Right ventricle myocardium superior (tissue), 1 donor: ENCODE measurements at places on chromosomes 2 and 18. TPM values are rescaled to one million over a fixed set of nuclear protein-coding genes. Genes with fewer than 3 reads are reported as not detected.
A peak's percentile ranks its signal among the peaks of the same experiment; 100 is the strongest.

- DNase-seq, result no peak
Observed at GRCh38 chr18:9927392-9928063, 13.7 kb downstream of the VAPA start.

DNA sequence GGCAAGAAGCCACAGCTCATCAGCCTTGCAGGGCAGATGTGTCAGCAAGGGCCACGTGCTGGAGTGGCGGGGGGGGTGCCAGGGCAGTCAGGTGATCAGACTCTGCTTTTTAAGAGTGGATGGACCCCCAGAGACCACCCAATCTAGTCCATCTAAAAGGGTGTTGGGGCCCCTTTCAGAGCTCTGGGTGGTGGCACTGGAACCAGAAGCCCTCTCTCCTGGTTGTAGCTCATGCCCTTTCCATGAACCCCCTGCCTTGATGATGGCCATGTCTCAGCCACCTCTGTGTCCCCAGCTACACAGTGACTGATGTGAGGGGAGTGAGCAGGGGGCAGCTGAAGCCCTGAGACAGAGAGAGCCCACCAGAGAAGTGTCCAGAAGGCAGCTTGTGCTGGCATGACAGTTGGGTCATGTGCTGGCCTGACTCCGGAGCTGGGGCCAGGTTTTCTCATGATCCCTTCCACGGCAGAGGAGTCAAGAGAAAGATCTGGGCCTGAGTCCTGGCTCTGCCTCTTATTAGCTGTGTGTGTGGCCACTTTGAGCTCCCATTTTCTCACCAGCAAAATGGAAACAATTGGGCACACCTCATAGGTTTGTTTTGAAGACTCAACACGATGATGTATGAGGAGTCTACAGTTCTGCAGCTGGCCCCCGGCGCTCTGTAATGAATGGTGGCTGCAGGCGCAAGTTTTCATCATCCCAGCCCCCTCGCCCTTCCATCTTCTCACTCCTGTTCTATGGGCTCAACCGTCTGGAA is 195.7 kb downstream of the ZFP36L2 start:
- no peak for DNase-seq

GRCh38 chr2:108364676-108365297 is 13.0 kb upstream of the SULT1C4 start:
- no peak for DNase-seq

DNA sequence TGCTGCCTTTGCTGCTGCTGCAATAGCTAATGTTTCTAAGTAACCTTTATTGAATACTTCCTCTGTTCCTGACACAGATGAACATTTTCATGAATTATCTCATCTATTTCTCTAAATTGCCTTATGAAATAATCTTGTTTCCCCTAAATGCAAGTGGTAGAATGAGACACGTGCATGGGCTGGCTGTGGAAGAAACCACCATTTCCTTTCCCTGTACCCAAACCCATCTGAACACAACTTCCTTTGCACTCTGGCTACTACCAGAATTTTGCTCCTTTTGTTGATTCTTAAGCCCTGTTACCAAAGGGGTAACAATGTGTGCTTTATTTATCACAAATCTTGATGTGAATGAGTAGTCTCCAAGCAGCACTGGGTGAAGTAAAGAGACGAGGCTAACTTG is 29.2 kb downstream of the AKAIN1 start:
- DNase-seq, result no peak

DNA sequence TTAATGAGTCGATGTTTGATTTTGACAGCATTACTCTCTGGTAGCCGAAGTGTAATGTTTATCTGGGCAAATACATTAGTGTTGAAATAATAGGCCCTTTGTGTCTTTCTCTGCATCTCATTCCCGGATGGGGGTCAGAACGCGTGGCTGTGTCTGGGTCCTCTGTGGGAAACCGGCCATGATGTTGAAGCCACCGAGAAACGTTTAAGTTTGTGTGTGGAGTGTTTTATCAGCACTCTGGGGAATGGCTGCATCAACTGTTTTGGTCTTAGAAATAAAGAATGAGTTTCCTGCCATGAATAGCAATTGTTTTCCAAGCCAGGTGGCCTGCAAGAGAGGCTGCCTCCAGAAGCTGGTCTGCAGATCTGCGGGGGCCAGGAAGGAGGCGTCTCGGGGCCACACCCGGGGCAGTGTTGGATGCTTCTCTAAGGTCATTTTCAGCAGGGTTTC is 69.7 kb downstream of the RNF144A start:
- no peak for DNase-seq

DNA sequence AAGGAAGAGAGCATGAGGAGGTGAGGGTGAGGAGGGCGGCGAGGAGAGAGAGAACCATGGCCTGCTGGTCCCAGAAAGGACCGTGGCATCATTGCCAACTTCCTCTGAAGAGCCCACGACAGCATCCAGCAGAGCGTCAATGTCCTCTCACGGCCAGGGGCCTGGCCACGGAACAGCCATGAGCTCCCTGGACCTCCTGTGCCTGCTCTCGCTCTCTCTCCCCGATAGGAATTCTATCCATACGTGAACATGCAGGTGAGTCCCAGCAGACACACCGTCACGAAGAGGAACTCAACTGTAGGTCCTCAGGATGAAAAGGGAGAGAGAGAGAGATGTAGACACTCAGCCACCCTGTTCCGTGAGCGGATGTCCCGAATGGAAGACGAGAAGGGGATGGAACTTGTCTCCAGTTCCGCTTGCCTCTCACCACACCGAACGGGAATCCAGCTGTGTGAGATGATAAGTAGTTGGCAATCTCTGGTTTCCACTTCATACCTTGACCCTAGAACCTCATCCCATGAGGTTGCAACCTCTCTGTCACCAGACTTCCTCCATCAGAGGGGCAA is 107.6 kb downstream of the TNS1 start:
- DNase-seq, result no peak

GRCh38 chr18:2978208-2978607 is 34.7 kb downstream of the LPIN2 start:
- DNase-seq, result no peak

GRCh38 chr18:34604591-34604990 is 105.5 kb upstream of the DTNA start:
- DNase-seq, result no peak

DNA sequence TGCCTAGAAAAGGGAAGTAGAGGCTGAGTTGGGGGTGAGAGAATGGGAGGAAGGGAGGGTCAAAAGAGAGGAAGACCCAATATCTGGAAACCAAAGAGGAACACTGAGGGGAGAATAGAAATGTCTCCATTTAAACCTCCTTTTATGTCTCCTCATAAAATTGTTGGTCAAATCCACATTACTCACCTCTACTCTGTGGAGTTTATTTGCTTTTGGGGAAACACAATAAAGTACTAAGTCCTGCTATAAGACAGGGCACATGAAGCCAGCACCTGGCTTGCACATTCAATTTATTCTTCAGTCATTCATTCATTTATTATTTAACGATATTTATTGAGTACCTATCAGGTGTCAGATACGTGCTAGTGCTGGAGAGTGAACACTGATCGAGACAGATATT is 60.3 kb upstream of the NFE2L2 start:
- DNase-seq, result no peak

- no peak for DNase-seq
Observed at GRCh38 chr2:64605026-64605471, 48.7 kb downstream of the SERTAD2 start.

DNA sequence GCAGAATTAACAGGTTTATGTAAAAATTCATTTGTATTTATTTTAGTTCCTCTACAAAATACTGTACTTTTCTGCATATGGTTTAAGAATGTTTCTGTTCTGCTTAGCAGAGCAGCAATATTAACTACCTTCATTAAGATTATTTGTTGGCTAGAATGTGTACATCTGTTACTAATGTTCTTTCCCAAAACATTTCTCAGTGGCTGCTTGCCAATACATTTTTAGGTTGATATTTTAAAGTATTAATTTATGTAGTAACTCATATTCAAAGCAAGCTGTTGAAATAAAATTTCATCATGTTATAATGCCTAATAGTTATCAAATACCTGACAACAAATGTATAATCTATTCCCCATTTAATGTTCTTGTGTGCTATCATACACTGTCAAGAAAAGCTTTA is 40.3 kb downstream of the PRKD3 start:
- no peak for DNase-seq

DNA sequence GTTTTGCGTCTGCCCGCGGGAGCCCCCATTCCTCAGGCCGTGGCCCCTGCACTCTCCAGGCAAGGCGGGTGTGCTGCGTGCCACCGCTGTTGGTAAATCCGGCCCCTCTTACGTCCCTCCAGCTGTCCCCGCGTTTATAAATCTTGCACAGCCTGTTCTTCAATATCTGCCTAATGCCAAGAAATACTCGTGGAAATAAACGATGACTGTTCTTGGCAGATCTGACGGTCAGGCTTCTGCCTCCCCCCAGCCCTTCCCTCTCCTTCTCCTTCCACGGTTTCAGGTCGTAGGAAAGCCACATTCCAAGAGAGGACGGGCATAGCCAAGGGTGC is 20.5 kb downstream of the ODC1 start:
- no peak for DNase-seq

DNA sequence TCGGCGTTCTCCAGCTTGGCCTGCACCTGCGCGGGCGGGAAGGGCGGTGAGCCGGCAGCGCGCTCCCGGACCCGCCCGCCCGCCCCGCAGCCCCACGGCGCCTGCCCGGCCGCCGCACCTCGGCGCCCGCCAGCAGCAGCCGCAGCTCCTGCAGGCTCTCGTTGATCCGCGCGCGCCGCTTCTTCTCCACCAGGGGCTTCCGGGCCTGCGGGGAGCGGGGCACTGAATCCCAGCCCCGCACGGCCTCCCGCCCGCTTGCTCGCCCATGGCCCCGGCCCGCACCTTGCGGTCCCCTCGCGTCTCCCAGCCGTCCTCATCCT is 335 bp downstream of the HES6 start:
- DNase-seq, result no peak

- DNase-seq, result no peak
Observed at GRCh38 chr18:32934201-32934600, 161.4 kb upstream of the KLHL14 start.

DNA sequence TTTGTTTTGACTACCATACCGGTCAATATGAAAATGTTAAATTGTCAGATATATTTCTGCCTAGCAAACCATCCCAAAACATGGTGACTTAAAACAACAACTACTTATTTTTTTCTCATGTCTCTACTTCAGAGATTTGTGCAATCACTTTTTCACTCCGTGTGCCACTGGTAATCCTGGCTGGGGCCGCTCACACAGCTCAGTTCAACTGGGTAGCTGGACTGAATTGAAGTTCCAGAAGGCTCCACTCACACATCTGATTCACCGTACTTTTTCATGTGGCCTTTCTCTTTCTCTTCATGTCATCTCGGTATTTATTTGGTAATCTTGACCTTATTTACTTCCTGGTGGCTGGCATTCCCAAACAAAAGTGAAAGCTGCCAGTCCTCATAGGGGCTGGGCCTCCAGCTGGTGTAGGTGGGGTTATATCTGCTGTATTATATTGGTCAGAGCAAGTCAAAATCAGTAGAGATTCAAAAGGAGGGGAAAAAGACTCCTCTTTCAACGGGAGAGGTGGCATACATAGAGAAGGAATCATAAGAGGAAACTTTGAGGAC is 513.9 kb upstream of the NXPH2 start:
- no peak for DNase-seq

GRCh38 chr2:127510073-127510472 is 16.2 kb downstream of the IWS1 start:
- no peak for DNase-seq

DNA sequence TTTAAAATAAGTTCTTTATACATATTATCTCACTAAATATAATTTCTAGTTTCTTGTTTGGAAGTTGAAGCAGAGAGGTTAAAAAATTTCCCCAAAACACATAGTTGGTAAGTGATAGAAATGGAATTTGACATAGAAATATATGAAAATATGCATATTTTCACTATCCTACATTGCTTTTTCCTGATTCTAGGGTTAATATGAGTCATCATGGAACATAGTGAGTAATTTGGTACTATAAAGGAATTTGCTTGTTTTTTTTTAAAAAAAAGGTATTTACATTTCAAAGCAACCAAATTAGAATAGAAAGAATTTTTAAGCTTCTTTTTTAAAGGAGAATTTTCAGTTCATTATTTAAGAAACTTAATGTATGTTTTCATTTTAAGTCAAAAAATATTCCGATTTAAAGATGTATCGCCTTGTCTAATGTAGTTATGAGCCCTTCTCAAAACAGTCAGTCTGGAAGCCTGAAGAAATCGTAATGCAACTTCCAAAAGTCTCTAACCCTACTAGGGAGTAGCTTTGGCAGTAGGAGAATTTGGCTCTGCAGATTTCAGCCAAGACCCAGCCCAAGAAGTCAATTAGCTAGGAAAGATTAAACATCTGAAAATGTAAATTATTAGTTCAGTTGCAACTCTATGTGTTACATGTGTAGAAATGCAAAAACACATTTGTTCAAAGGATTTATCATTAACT is 147.3 kb downstream of the RDH14 start:
- DNase-seq, result no peak

DNA sequence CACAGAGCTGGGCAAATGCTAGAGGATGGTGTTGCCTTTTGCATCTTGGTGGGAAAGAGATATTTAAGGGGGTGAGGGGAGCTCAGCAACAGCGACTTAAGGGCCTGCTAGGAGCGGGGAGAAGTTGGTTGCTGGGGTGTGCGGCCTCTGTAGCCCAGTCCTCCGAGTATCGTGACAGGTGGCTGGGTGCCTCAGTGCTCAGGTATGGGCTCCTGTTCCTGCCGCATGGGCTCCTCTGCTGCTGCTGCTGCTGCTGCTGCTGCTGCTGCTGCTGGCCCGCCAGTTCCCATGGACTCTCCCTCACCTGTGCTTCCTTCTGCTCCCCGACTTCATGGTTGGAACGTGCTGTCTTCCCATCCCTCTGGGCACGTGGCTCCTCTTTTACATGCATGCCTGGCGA is 22.0 kb downstream of the AGAP1 start:
- DNase-seq, result no peak

DNA sequence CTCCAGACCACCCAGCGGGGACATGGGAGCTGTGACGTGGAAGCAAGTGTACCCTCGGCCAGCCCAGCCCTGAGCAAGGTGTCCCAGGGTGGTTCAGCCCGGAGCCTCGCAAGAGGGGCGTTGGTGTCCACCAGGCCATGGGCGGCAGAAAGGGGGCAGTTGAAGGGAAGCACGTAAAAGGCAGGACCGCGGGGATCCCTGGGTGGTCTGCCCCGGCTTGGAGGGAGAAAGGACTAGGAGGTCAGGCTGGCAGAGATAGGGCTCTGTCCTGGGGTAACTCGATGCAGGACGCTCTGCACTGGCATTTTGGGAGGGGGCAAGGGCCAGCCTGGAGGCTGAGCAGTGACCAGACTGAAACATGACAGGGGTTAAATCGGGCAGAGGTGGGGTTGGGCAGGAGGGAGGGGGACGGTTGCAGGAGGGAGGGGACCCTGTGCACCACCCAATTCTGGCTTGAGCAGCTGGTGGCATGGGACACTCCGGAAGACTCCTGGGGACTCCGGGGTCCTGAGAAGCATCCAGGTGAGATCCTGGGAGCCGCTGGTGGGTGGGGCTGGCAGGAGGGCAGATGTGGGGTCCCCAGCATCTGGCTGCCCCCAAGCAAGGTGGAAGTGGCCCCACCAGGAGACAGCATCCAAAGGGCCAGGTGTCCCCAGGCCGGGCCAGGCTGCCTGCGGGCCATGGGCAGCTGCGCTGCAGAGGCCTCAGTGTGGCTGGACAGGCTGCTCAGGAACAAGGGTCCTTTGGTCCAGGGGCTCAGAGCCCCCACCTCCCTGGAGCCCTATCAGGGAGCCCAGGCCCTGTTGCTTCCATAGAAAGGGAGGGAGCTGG is 46.8 kb upstream of the GPC1 start:
- peak; percentile 33 for DNase-seq

The ZSWIM2 gene
- total RNA-seq, result not detected

The CXCR4 gene
- total RNA-seq, result 2.0 TPM

The RRM2 gene
- 1.9 TPM for total RNA-seq

The RAB6C gene
- total RNA-seq, result 0.22 TPM

The PROC gene
- not detected for total RNA-seq

The C2orf81 gene
- total RNA-seq, result 0.62 TPM

The CCNYL1 gene
- 8.9 TPM for total RNA-seq

The ARHGAP28 gene
- 1.1 TPM for total RNA-seq

The TGFA gene
- 2.1 TPM for total RNA-seq
